NT2/D1 (cell line): ENCODE measurements at places on chromosomes 13 and 19.

- DNase-seq, result peak; percentile 40
These were observed 41.5 kb downstream of the ZNF682 start for GRCh38 chr19:19997656-19998268.

GRCh38 chr19:46745030-46745429, 827 bp upstream of the FKRP start:
- no peak for DNase-seq

DNA sequence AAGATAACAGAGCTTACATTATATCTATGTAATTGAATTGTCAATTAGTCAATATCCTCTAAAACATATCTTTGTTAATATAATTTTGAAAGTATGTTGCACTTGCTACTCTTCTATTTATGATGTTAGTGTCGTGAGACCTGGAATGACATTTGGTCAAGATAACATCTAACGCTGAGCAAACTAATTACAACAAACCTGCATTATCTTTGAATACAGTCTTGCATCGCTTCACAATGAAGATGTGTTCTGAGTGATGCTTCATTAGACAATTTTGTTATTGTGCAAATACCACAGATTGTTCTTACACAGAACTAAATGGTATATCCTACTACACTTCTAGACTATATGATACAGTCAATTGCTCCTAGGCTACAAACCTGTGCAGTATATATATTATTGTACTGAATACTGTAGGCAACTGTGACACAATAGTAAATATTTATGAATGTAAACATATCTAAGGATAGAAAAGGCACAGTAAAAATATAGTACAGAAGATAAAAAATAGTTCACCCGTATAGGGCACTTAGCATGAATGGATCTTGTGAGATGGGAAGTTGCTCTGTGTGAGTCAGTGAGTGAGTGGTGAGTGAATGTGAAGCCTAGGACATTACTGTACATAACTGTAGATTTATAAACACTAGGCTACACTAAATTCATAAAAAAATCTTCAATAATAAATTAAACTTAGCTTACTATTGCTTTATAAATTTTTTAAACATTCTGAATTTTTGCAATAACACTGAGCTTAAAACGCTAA, 1773.8 kb downstream of the PCDH9 start:
- DNase-seq, result no peak

GRCh38 chr13:64314331-64314730, 2898.7 kb upstream of the PCDH20 start:
- no peak for DNase-seq

GRCh38 chr13:93789058-93789457, 562.5 kb downstream of the GPC6 start:
- no peak for DNase-seq

- no peak for DNase-seq
These were observed 42.0 kb downstream of the RAB20 start for GRCh38 chr13:110519506-110519905.

- no peak for DNase-seq
These were observed 1093.4 kb downstream of the EFNB2 start for GRCh38 chr13:105442040-105442439.

DNA sequence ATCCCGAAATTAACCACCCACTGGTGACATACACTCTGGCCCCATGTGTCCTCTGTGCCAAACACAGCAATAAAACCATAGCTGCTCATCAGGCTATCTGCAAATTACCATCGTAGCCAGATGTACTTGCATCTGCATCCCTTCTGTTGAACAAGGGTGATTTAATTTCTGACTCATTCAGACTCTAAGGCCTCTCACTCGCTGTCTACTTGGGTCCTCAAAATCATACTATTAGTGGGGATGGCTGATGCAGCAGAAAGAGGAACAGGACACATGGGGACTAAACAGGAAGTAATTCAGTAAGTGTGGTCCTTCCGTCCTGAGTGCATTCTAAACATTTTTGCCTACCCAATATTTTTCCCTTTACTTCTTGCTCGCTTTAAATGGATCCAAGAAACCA, 2275.0 kb upstream of the PCDH20 start:
- DNase-seq, result no peak

DNA sequence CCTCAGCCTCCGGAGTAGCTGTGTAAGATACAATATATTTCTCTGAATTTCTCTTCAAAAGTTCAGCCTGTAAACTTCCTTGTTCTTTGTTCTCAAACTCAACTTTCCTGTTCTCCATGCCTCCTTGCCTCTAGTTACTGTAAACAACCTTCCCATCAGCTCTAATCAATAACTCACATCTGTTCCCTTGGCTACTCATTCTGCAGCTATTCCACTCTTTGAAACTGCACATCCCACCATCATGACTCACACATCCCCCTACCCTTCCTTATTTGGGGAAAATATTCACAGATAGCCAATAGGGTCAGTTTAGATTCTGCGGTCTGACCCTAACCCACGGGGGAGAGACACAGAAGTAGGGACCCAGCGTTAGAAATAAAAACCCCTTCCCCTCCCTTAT, 2.0 kb downstream of the ZNF562 start:
- no peak for DNase-seq

DNA sequence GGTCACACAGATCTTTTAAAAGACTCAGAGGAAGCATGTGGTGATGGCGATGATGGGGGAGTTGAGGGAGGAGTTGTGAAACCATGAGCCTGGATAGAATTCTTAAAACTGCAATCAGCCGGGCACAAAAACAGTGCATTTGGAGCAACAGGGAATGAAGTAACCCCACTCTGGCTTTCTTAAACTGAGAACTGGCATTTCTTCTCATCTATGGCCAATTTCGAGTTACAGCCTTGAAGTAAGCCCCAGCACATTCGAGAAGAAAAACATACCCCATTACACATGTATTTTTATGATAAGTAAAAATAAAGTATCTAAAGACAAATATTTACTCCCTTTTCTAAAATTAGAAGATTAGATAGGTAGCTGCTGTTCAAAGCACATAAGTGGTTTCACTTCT, 70.1 kb downstream of the DCLK1 start:
- no peak for DNase-seq
